MG63 (cell line): ENCODE measurements at places on chromosomes 4 and X. TPM values are rescaled to one million over a fixed set of nuclear protein-coding genes. Genes with fewer than 3 reads are reported as not detected.

NEUROG2 gene
- total RNA-seq, result not detected in 2 replicates

FGG gene
- not detected in 2 replicates for total RNA-seq

USP26 gene
- total RNA-seq, result not detected in 2 replicates

FAM241A gene
- total RNA-seq, result 1.2 and 3.7 TPM in 2 replicates

MAGED4B gene
- total RNA-seq, result 3.3 and 12.8 TPM in 2 replicates

TRAM1L1 gene
- 3.3 and 4.0 TPM in 2 replicates for total RNA-seq

CTAG2 gene
- total RNA-seq, result not detected in 2 replicates

TMEM156 gene
- 12.1 and 12.2 TPM in 2 replicates for total RNA-seq

ITM2A gene
- total RNA-seq, result not detected in 2 replicates

ADH7 gene
- total RNA-seq, result not detected in 2 replicates

PAGE2B gene
- total RNA-seq, result not detected in 2 replicates

TLR2 gene
- 0.33 and 0.62 TPM in 2 replicates for total RNA-seq

DNA sequence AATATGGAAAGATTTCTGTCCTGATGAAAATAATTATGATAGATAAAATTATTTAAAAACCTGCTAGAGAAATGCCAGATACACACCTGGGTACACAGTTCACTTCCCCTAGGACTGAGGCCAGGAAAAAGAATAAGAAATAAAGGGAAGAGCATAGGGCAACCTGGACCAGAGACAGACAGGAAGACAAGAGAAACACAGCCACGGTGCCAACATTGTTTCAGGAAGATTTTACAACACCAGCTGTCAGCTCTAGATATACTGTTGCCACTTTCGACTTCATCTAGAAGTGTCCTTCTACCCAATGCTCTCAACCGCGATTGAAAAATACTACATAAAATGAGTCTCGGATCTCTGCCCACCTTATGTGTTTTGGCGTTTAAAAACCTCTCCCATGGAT lies 128.5 kb downstream of the MAML3 start:
- no peak for DNase-seq

DNA sequence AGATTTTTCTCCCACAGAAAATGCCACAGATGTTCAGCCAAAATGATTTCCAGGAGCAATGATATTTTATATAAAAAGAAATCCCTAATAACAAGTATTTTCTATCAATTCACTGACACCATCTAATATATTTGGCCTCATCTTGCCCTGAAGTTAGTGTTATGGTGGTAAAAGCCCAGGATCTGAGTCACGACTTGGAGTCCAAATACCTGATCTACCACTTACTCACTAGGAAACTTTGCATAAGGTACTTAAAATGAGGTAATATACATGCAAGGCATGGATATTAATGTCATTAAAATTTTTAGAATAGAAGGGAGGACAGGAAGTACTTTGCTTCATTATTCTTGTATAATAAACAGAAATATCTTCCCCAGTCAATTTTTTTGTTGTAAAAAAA lies 16.3 kb downstream of the PPP3CA start:
- DNase-seq, result no peak

DNA sequence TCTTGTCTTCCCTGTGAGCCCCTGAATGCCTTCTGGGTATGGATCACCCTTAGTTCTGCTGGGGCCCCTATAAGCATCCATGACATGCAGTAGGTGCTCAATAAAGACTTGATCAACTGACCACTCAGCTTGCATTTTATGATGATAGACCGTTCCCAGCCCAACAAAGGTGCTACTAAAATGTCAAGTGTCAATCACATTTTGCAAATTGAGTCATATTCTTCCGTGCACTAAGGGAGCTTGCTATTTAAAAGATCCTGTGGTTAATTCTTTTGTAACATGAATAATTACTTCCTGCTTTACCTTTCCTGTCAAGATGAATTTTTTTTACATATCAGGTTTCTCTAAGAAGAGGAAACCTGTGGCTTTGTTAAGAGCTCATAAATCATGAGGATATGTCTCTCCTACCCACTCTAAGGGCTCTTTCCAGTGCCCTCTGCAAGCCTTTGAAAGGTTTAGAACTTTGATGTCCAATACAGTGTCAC lies 47.6 kb downstream of the SH3KBP1 start:
- DNase-seq, result no peak

DNA sequence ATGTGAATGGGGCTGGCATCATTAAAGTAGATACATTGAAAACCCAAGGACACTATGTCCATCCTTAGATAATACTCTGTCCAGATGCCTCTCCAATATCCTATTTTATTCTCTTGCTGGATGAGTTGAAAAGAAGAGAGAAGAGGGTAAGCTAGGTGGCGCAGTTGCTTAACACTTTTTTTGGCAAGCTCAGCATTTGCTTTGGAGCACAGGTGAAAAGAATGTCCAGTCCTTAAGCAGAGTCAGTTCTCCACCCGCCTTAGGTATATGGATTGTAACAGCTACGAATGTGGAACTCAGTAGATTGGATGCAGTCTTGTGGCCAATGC lies 208.4 kb downstream of the NWD2 start:
- DNase-seq, result peak; percentile 11

GRCh38 chrX:39073131-39073530 lies 271.9 kb downstream of the MID1IP1 start:
- DNase-seq, result no peak

DNA sequence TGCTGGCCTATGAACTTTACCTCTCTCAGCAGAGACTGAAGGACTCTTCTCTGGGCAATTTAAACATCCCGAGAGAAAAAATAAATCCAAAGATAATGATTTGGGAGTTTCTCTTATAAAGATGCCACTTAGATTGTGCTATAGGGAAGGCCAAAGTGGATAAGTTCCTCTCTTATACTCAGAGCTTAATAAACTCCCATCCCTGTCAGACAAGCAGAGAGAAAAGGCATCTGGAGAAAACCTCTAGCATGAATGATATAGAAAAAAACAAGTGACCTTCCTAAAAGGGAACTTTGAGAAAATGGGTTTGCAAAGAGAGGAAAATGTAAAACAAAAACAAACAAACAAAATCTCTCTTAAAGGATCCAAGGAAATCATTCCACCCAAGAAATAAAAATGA lies 199.4 kb downstream of the PALLD start:
- DNase-seq, result no peak

DNA sequence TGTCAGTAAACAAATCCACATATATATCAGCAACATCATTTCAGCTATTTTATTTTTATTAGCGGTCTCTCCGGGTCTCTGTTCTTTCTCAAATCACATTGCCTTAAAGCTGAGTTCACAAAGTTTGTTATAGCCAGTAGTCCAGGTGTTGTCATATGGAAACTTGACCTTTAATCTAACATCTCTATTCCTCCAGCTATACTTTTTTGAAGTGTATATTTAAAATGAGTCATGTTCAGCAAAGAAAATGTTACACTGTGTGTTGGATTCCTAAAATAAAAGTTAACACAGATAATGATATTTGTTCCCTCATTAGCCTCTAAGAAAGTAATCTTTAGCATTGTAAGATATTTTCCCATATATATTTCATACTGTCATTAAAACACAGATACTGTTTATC lies 63.6 kb downstream of the SMARCAD1 start:
- no peak for DNase-seq

DNA sequence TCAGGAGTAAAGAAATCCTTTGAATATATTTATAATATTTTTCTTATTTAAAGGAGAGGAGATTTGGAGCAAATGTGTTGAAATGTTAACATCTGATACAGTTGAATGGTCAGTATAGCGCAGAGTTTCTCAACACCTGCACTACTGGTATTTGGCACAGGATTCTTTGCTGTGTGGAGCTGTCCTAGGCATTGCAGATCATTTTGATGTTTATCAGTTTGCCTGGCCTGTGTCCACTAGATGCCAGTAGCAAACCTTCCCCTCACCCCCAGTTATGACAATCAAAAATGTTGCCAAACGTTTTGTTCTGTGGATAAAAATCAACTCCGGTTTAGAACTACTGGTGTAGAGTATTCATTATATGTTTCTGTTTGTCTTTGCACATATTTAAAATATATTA lies 765.3 kb upstream of the SLIT2 start:
- DNase-seq, result no peak

- peak; percentile 77 for DNase-seq
These were observed 227.6 kb downstream of the NR3C2 start for GRCh38 chr4:148214529-148215166.

DNA sequence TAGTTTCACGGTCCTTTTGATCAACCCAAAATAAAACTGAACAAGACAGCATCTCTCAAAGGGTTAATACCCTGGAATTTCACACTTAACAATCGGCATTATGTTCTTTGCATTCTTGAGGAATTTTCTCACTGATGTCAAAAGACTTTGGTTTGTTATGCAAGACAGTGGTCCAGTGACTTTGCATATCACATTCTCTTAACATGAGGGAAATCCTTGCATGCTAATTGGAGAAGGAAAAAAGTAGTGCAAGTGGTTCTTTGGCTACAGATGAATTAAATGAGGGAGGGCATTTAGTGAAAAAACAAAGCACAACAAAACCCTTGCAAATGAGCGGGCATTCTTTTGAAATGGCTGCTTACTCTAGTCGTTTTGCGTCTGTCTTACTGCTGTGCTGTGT lies 105.1 kb upstream of the LIMCH1 start:
- DNase-seq, result no peak

- no peak for DNase-seq
These were observed 72.8 kb downstream of the PARM1 start for GRCh38 chr4:75005727-75006126.

GRCh38 chrX:68658530-68658929 lies 11.1 kb downstream of the STARD8 start:
- no peak for DNase-seq

- DNase-seq, result no peak
These were observed 329.8 kb downstream of the NR3C2 start for GRCh38 chr4:148112231-148112982.

DNA sequence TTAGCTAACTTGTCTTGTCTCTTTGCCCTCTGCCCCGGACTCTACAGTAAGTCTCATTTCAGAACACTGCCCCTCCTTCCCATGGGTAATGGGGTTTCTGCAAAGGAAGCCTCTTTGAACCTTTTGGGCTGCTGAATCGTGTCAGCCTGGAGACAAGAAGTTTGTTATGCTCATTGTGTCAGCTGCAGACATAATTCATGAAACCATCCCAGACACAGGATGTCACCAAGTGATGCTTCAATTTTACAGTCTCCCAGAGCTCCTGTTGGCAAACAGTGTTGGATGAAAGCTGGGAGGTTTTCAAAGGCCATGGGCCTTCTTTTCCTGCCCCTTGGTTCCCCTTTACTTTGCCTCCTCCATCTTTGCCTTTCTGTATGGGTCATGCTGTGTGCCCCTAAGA lies 223.1 kb upstream of the TAPT1 start:
- DNase-seq, result no peak

GRCh38 chr4:148944839-148945219 lies 502.6 kb upstream of the NR3C2 start:
- DNase-seq, result no peak

- no peak for DNase-seq
These were observed 11.3 kb upstream of the RTL5 start for GRCh38 chrX:72142794-72143608.

DNA sequence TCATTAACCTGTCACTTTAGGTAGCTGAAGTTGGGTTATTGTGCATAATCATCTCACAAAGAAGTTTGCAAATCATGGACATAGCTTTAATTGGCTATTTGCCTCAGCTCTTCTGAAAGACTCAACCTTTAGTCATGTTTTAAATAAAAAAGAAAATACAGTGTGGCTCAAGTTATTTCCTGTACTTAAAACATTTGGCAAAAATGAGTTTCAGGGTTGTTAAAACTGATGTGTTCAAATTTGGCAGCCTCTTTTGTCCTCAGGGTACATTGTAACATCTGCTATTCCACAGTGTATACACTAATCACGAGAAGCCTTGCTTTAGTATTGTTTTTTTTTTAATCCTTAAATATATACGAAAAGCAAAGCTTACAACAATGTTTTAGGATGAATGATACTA lies 31.5 kb upstream of the HPGD start:
- DNase-seq, result peak; percentile 12

- DNase-seq, result no peak
These were observed 28.1 kb upstream of the HPSE start for GRCh38 chr4:83362492-83363329.

GRCh38 chr4:89031272-89031671 lies 25.7 kb downstream of the FAM13A start:
- DNase-seq, result no peak

- DNase-seq, result no peak
These were observed 111.5 kb downstream of the MID1 start for GRCh38 chrX:10508891-10509290.

DNA sequence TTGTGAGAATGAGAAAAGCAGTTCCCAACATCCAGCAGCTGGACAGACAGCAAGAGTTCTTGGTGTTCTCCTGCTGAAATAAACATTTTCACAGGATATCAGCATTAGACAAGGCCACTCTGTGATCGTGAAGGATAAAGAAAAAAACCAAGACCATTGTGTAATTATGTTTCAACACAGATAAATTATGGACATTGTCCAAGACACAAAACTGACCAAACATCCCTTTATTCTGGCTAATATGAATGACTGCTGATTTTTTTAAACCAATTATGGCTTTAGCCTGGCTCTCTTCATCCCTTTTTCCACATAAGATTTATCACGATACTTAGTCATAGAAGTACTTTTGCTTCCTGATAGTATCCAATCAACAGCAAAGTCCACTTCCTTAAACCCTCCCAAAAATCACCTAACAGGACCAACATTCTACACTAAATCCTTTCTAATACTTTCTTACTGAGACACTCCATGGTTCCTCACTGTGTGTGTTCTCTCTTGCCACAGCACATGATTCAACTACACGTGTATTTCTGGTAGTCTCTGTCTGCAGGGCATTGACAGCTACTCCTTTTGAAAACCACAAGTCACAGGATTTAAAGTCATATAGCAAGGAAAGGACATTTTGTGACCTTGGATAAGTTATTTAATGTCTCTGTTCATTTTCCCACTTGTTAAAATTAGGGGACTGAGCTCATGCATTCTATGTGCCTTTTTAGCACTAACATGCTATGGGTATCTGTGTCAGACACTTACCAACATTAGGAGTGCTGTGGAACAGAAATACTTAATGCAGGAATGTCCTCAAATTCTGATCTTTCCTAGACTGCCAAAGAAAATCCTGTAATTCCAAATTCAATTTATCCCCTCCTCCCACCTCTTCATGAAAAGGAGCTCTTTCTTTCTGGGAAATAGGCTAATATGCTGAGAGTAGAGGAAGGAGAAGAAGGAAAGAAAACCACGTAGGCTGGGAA lies 137.2 kb upstream of the PGRMC2 start:
- DNase-seq, result no peak

DNA sequence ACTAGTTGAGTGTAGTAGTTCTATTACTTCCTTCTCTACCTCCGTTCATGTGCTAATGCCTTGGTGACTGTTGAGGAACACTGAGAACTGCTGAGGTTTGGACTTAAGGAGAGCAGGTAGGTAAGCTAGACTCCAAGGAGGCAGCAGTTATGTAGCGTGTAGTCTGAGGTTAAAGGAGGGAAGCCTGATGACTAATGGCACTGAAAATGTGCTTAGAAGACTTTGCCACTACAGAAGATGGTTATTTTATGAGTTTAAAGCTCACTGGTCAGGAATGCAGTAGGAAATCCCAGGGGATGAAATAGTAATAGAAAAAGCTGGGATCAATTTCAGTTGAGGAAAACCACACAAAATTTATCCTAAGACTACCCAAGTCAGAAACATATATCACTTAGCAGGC lies 1077.3 kb downstream of the RAPGEF2 start:
- peak; percentile 51 for DNase-seq

GRCh38 chr4:182923796-182924340 lies 6.7 kb upstream of the DCTD start:
- no peak for DNase-seq
